Dermis blood vessel endothelial cell (primary cell): ENCODE measurements at places on chromosomes 13 and 19. TPM values are rescaled to one million over a fixed set of nuclear protein-coding genes. Genes with fewer than 3 reads are reported as not detected.

GRCh38 chr13:91031508-91031907 is 316.0 kb upstream of the MIR17HG start:
- no peak for DNase-seq

DNA sequence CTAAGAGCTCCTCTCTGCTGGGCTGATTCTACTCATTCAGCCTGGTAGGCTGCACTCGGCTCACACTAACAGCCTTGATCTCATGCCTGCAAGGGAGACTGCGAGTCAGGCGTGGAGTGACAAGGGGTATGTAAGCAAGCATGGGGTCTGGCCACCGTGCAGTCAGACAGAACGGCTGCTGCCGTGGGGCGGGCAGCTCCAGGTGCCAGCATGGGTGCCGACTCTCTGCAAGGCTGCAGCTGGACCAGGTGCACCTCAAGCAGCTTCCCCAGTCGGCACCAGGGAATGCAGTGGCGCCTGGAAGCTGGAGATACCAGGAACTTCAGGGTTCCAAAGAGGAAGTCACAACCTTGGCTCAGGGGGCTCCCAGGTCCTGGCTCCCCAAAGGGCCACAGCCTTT is 892.3 kb downstream of the OLFM4 start:
- no peak for DNase-seq

DNA sequence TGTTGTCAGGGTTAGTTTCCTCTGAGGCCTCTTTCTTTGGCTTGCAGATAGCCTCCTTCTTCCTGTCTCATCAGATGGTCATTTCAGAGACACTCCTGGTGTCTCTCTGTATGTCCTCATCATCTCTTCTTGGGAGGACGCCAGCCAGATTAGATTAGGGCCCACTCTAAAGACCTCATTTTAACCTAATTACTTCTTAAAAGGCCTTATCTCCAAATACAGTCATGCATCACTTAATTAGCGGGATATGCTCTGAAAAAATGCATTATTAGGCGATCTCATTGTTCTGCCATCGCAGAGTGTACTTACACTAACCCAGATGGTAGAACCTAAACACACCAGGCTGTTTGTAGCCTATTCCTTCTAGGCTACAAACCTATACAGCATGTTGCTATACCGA is 89.0 kb downstream of the CDK8 start:
- DNase-seq: no peak

DNA sequence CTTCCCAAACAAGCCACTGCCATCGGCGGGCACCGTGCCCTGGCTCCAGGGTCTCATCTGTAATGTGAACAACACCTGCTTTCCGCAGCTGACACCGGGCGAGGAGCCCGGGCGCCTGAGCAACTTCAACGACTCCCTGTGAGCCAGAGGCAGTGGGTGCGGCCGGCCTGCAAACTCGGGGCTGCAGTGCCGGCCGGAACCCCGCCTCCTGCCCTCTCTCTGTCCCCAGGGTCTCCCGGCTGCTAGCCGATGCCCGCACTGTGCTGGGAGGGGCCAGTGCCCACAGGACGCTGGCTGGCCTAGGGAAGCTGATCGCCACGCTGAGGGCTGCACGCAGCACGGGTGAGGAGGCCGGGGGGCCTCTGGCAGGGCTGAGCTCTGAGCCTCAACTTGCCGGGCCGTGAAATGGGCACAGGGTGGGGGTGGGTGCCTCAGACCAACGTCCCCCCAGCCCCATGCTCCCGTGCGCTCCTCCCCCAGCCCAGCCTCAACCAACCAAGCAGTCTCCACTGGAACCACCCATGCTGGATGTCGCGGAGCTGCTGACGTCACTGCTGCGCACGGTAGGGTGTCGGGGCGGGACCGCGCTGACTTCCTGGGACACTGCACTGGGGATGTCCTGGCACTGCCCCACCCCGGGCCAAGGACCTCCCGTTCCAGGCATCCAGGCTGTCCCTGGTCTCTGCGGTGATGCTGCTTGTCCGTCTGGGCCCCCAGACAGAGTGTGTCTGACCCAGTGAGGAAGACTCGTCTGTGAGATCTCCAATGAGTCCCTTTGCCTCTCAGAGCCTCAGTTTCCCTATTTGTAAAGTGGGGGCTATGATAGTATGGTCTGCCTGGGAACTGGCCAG is 2.2 kb downstream of the ABCA7 start:
- DNase-seq: no peak

GRCh38 chr13:24636776-24637175 is 43.4 kb upstream of the ATP12A start:
- DNase-seq: no peak

ZNF284 gene
- 2.4 and 3.4 TPM in 2 replicates for total RNA-seq

DNA sequence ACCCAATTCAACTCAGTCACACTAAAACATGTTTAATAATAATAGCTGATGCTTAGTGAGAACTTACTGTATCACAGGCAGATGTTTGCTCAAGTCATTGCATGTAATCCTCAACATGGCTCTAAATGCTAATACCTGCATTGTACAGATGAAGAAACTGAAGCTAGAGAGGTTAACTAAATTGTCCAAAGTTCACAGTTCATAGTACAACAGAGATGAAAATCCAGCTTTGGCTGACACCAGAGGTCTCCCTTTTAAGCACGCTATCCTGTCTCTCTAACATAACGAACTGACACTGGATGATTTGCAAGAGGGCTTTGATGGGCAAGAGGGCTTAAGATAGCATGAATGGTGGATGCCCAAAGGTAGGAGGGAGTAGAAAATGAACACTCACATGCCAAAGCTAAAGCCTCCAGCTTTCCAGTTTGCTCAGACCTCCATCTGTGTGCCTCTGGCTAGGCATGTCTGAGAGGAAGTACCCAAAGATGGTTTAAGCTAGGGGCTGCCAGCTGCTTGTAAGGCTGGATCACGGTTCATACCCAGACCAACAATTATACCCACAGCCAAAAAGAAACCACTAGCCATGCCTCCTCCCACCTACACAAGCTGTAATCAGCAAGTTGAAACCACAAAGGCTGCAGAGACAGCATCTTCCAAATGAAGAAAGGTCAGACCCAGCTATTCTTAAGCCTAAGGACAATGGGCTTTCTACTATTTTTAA is 196.9 kb upstream of the UBL3 start:
- DNase-seq: no peak

DNA sequence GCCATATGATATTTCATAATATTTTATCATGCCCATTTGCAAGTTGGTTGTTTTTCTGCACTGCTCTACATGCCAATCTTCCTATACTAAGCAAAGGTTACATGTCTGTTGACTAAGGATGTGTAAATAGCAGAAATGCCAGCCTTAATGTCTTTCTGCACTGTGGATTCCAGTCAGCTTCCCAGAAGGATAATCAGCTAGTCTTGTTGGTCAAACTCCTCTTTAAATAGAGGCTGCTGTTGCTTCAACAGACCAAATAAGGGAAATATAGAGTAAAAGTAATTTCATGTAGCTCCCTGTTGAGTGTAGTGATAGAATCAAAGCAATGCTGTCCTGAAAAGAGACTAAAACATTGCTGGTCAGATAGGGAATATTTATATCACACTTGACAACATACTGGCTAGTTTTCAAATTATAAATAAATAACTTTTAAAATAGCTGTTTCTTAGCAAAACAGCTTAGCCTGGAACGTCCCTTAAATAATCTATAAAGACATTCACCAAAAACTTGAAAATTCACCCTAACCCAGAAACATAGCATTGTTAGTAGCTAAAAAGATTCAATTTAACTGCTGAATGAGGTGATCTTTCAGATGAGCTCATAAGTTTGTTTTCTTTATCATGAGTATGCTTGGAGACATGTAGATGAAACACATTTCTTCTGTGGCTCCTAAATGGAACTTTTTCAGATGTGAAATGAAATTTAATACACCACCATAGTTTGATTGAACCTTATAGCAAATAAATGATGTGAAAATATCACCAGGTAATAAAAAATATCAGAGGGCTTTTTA is 56.6 kb downstream of the FRY start:
- no peak for DNase-seq

GRCh38 chr19:50741179-50741933 is 18.2 kb downstream of the CLEC11A start:
- DNase-seq: peak; percentile 74

DNA sequence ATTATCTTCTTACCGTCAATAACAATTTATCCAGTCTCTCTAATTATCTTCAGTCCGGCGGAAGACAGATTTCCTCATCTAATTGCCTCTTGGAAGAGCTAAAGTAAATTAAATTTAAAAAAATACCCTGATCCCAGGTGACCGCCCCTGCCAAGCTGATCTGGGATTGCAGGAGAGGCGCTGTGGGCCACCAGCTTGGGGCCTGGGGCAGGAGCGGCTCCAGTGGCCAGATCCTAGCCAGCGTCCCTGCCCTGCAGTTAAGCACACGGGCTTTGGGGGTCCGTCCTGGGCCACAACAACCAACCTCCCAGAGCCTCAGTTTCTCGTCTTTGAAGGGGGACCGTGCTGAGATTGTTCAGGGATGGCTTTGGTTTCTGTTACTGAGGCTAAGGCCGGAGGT is 12.4 kb upstream of the TMEM255B start:
- DNase-seq: no peak

GRCh38 chr13:49836516-49836915 is 44.0 kb upstream of the KPNA3 start:
- no peak for DNase-seq

GRCh38 chr13:66138172-66138811 is 1091.8 kb downstream of the PCDH9 start:
- no peak for DNase-seq

SLC7A10 gene
- total RNA-seq: 0.17 TPM in 1 of 2 replicates, not detected in the other

EHD2 gene
- total RNA-seq: 148 and 336 TPM in 2 replicates

- no peak for DNase-seq
Measured at GRCh38 chr13:41018602-41018948, 541 bp downstream of the ELF1 start.

RINL gene
- total RNA-seq: 8.3 and 17.5 TPM in 2 replicates

- peak; percentile 59 for DNase-seq
Measured at GRCh38 chr13:39877134-39877533, 221.7 kb downstream of the COG6 start.

DNA sequence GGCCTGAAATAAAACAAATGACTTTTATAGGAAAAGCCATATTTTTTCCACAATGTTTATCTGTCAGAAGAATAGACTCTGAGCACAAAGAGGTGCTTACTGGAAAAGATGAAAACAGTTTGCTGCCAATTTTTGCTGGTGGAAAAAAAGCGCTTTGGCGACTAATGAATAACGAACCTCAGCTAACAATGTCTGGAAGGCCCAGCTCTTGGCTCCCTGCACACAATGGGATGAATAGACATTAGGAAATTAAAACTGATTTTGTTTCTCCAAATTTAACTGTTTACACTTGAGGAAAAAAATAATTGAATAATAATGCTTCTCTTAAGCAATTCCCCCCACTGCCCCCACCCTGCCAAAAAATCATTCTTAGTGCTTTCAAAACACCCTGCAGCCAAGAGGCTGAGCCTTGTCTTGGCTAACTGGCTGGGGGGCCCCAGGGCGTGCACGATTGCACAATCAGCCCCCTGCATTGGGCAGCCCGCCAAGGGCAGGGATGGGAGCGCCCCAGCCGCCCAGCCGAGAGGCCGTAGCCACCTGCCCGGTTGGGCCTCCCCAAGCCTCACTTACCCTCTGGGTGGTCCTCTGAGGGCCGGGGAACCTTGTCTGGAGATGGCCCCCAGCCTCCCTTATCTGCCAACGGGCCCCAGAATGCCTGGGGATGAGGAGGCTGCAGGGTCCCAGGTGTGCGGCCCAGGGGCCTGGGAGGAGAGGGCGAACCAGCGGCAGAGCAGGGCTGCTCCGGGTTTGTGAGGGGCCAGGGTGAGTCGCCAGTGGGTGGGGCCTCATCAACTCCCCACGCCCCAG is 16.8 kb downstream of the CEBPG start:
- DNase-seq: peak; percentile 42

DNA sequence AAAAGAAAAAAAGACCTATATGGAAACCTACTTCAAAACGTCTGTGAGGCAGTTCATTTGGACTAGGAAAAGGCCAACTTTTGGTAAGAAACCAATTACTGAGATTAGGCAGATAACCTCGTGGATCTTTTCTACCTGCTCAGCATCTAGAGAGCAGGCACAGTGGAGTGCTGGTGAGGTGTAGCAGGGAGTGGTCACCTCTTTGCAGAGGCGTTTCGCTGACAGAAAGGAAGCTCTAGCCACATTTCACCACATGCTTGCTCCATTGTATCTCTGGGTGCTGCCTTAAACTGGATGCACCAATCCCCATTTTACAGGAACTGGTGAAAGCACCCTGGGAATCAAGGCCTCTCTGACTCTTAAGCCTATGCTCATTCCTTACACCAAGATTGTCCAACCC is 360.5 kb downstream of the LIG4 start:
- no peak for DNase-seq

GRCh38 chr19:10895920-10896319 is 24.6 kb downstream of the CARM1 start:
- no peak for DNase-seq
